ENCODE measurements at places on chromosomes 12 and 14.

- no peak for DNase-seq
These were observed 257.8 kb upstream of the CCDC196 start for GRCh38 chr14:66228267-66228970.

DNA sequence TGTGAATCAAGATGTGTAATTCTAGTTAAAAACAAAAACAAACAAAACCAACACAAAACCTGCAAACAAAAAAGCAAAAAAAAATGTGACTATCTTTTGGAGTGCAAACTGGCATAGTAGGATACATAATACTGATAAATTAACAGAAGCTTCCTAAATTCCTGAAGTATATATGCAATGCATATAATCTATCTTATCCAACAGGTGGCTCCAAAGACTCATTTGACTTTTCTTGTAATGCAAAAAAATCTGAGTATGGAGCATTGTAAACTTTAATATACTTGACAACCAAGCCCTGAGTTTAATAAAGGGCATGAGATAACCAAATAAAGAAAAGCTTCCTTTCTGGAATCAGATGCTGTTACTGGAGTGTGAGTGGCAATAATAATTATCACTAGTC is 1003.6 kb downstream of the FSCB start:
- DNase-seq = no peak

DNA sequence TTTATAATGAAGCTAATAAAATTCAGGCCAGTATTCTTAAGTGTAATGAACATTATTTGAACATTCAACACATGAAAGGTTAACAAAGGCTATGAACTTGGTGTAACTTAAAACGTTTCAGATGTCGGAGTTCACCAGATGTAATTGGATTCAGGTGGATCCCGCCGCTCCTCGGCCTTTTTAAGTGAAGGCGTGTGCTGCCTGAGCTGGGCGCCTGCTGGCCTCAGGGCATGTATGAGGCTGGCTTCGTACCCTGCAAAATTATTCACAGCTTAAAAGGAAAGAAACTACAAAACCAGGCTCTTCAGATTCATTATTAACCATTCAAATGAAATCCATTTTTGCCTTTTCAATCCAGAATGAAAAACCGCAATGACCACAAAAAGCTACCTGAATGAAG is 69.9 kb downstream of the WIF1 start:
- DNase-seq = no peak

GRCh38 chr12:94047781-94048567 is 100.4 kb upstream of the PLXNC1 start:
- DNase-seq = no peak

DNA sequence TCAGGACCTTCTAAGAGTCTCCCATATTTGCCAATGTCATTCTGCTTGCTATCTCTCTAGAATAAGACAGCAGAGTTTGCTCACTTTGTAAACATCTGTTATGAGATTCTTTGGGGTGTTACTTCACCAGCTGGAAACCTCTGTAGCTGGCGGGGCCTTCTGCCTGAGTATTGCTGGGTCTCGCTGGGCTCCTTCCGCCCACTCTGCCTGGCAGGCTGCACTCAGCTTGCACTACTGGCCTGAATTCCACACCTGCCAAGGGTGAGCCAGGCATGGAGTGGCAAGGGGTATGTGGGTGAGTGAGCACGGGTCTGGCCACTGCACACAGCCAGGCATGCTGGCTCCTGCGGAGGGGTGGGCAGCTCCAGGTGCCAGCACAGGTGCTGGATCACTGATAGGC is 267.3 kb upstream of the PDE3A start:
- no peak for DNase-seq

DNA sequence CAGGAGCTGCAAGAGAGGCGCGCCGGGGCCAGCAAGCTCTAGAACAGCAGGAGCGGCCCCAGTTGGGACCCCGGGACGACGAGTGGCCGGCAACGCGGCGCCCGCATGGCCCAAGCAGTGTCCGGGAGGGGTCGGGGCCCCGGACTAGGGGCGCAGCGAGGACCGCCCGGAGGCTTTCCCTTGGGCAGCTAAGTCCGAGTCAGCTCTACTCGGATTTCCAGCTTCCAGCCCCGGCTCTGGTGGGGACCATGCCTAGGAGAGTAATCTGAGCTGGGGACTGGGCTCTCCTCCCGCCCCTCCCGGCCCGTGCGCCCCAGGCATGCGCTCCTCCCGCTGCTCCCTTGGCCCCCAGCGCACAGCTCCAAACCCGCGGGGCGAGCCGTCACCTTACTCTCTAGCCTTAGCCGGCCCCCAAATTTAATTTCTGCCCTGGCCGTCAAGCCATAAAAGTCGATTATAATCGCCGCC is 41.6 kb upstream of the CAPRIN2 start:
- DNase-seq = no peak

DNA sequence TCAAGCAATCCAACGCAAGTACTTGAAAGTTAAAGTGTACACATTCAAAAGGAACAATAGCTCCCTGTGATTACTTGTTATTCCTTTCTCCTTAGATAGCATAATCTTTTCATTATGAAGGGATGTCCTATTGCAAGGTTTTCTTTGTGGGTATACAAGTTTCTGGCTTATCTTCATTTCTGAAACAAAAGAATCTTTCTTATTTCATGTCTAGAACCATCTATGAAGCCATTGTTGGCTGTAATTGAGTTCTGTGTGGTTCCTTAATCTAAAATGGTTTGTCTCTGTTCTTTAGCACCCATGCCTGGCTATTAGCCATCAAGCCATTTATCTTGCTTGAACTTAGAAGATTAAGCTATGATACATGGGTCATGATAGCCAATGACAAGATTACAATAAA is 95.0 kb downstream of the VEZT start:
- no peak for DNase-seq

- no peak for DNase-seq
These were observed 6.4 kb downstream of the LUM start for GRCh38 chr12:91104812-91105466.

DNA sequence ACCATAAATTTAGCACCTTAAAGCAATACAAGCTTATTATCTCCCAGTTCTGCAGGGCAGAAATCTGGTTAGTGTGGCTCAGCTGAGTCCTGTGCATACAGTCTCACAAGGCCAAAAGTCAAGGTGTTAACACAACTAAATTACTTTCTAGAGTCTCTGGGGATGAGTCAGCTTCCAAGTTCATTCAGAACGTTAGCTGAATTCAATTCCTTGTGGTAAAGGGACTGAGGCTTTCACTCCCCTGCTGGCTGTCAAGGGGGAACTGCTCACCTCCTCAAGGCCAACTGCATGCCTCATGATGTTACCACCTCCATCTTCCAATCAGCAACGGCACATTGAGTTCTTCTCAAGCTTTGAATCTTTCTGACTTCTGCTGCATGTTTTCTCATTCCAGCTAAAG is 27.6 kb downstream of the EML5 start:
- no peak for DNase-seq

DNA sequence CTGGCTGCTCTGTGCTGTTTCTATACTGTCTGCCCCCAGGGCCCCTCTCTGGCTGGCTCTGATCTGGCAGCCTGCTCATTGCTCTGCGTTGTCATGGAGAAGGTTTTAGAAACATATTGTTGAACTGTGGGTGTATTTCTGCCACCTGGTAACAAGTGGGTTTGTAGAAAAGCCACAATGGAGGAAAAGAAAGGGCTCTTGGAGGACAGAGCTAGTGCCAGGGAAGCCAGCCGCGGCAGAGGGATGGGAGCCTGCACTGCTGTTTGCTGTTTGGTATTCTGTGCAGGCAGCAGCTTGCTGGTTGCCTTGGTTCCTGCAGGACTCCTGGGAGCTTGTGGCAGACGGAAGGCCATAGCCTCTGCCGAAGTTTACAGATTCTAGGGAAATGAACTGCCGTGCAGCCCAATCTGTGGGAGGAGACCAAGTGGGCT is 15.1 kb downstream of the CCDC177 start:
- DNase-seq = no peak

GRCh38 chr14:84894254-84894653 is 635.7 kb upstream of the FLRT2 start:
- no peak for DNase-seq

DNA sequence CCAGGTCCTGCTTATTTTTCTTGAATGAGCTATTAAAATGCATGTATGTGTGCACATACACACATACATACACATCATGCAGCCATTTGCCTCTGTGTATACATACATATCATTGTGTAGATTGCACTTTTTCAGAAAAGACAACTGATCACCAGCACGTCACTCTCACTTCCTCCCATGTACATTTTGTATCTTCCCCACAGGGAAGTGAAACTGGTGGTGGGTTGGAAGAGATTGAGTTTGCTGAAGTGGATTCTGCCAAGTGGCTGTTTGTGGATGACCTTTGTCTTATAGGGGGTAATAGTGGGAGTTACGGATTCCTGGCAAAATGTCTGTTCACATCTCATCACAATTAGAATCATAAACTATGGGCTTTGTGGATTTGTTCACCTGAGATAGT is 448.6 kb downstream of the RAD51B start:
- DNase-seq = no peak

GRCh38 chr14:89575386-89576061 is 158.5 kb upstream of the FOXN3 start:
- no peak for DNase-seq

GRCh38 chr14:73170686-73171085 is 34.4 kb downstream of the PSEN1 start:
- no peak for DNase-seq

- DNase-seq = no peak
These were observed at the start of gene OTX2 for GRCh38 chr14:56810147-56810719. Gene OTX2 (minus strand): TSS chr14:56810479. CDS start chr14:56805456, 5,023 bp downstream.

GRCh38 chr12:49043241-49043640 is 17.4 kb downstream of the KMT2D start:
- DNase-seq = no peak

- DNase-seq = no peak
These were observed 601 bp downstream of the KLC1 start for GRCh38 chr14:103629503-103630121.

GRCh38 chr14:75982266-75983018 is 647 bp upstream of the TGFB3 start:
- DNase-seq = peak; percentile 60
